Dermis blood vessel endothelial cell (primary cell): ENCODE measurements at places on chromosomes 7 and 10. TPM values are rescaled to one million over a fixed set of nuclear protein-coding genes. Genes with fewer than 3 reads are reported as not detected.

The DOCK1 gene
- total RNA-seq, result 120 and 124 TPM in 2 replicates

The CFAP43 gene
- 0.23 TPM in 1 of 2 replicates, not detected in the other for total RNA-seq

The AGBL3 gene
- 1.6 and 1.7 TPM in 2 replicates for total RNA-seq

GRCh38 chr7:130951303-130951975 lies 217.4 kb upstream of the KLF14 start:
- no peak for DNase-seq

GRCh38 chr10:63042256-63042655 lies 90.9 kb upstream of the NRBF2 start:
- peak; percentile 3 for DNase-seq

DNA sequence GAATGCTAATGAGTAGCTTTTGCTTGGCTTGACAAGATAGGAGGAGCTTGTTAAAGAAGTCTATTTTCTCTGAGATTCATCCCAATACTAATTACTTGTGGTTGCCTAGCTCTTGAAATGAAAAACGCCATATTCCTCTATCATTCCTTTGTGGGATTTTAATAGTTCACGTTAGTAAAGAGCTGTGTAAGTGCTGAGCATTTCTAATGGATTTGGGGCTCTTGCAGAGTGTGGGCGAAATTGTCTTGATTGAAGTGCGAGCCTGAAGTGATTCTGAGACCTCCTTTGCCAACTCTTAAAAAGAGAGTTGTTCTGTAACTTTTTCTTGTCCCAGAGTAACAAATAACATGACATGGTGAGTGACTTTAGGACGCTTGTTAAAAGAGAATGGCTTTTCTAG lies 45.2 kb downstream of the EXOC4 start:
- DNase-seq, result no peak

- DNase-seq, result peak; percentile 31
These were observed 57.6 kb upstream of the ANTXRL start for GRCh38 chr10:46229144-46229563.

GRCh38 chr10:29857843-29858701 lies 201.3 kb downstream of the JCAD start:
- peak; percentile 90 for DNase-seq

DNA sequence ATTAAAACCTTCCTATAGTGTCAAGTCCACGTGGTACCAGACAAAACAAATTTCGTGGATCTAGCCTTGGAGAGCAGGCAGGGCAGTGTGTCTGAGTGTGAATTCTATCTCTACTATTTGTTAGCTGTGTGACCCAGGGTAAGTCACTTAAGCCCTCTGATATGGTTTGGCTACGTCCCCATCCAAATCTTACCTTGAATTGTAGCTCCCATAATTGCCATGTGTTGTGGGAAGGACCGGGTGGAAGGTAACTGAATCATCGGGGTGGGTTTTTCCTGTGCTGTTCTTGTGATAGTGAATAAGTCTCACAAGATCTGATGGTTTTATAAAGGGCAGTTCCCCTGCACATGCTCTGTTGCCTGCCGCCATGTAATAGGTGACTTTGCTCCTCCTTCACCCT lies 2.8 kb upstream of the NPFFR1 start:
- DNase-seq, result no peak

- no peak for DNase-seq
These were observed 52.2 kb downstream of the CADPS2 start for GRCh38 chr7:122833888-122834570.

The RSPH10B2 gene
- 0.19 and 0.34 TPM in 2 replicates for total RNA-seq

- peak; percentile 47 for DNase-seq
These were observed 31.8 kb upstream of the ABCA13 start for GRCh38 chr7:48139459-48139858.

DNA sequence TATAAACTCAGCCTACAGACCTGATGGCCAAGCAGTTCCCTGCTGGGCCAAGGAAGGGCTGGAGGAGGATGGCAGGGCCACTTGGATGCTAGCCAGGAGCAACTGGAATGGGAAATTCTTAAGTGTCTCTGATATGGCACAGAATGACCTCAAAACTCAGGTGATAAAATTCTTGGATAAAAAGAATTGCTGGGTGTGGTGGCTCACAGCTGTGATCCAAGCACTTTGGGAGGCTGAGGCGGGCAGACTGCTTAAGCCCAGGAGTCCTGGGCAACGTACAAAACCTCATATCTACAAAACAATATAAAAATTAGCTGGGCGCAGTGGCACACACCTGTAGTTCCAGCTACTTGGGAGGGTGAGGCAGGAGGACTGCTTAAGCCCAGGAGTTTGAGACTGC lies 14.0 kb upstream of the PKD1L1 start:
- no peak for DNase-seq

DNA sequence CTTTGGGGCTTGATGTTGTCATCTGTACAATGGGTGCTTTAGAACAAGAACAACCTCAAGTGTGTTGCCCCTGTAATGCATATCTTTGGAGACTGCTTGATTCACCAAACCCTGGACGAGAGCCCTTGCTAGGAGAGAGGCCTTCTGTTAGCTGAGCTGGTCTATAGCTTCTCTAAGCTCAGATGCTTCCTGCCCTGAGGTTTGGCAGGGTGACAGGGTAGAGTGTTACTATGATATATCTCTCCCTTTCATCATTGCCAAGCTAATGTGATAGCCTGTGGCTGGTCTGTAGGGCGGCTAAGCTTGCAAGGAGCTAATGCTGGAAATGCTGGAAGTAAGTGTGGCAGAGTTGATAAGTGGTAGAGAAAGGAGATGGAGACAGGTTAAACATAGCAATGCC lies 364.1 kb downstream of the RPS24 start:
- no peak for DNase-seq

- DNase-seq, result no peak
These were observed 148.8 kb downstream of the TAX1BP1 start for GRCh38 chr7:27888736-27889135.

- DNase-seq, result peak; percentile 47
These were observed 588 bp upstream of the PAOX start for GRCh38 chr10:133378251-133379096.

- DNase-seq, result no peak
These were observed 171.8 kb downstream of the NXPH1 start for GRCh38 chr7:8605221-8605620.

The SFRP5 gene
- total RNA-seq, result not detected in 2 replicates

DNA sequence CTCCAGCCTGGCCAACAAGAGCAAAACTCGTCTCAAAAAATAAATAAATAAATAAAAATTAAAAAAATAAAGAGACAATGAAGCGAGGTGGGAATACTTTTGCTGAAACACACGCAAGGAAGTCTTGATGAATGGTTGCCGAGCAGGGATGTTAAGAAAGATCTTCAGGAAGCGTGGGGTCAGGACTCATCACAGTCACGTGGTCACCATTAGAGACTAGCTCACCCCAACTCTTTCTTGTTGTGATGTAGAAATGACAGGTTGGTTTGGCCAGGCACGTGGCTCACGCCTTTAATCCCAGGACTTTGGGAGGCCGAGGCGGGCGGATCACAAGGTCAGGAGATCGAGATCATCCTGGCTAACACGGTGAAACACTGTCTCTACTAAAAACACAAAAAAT lies 28.9 kb upstream of the BAIAP2L1 start:
- no peak for DNase-seq

DNA sequence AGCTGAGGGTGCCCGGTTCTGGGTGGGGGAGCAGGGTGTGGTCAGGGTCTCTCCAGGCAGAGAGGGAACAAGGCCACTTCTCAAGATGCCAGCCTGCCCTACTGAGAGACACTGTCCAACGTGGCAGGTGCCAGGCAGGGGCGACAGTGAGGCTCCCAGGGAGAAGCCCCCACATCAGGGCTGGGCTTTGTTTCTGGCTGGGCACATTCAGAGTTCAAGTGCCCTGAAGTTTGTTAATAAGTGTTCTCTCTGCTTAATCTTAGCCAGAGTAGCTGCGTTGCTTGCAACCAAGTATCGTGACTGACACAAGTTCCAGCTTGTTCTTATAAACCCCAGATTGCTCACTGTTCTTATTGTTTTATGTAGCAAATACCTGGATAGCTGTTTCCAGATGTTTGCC lies 21.8 kb downstream of the FOXL3 start:
- no peak for DNase-seq

DNA sequence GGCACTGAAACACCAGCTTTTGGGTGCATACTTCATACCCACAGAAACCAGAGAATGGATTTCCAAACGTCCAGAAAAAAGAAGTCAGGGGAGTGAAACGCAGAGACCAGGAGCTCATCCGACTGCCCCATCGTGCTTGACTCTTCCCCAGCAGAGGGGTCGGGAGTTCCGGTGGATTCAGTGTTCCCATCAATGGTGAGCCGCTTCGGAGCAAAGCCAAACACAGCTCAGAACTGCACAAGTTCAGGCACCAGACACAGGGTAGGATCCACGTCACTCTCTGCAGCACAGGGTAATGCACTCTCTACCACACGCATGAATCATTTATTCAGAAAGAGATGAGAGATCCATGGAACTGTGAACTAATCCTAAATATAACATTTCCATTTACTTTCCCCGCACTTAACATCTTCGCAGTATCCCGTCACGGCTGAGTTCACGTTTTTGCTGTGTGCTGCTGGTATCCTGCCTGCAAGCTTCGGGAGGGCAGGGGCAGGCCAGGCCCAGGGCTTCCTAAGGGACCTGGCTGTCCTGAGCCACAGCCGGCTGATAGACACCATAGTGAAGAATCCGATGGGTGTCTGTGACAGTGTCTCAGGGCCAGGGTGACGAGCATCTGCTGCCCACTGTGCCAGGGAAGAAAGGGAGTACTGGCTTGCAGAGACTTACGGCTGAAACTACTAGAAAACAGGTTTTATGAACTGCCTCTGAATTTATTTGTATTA lies 545.3 kb downstream of the PTPRN2 start:
- no peak for DNase-seq

DNA sequence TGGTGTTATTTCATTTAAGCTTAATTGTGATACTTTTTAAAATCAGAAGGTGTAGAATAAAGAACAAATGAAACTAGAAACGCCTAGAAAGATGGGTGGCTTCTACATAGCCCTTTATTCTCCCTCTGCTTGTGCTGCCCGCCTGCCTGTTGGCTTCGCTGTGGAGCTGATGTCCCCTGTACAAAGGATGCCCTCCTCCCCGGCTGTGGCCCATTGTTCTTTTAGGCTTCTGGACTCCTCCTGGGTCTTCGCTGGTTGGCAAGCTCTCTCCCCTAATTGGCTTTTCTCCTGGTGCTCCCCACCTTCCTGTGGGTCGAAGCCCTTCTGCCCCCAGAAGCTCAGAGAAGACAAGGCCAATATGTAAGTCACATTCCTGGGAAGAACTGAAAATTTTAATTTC lies 98.2 kb downstream of the FANK1 start:
- DNase-seq, result no peak

DNA sequence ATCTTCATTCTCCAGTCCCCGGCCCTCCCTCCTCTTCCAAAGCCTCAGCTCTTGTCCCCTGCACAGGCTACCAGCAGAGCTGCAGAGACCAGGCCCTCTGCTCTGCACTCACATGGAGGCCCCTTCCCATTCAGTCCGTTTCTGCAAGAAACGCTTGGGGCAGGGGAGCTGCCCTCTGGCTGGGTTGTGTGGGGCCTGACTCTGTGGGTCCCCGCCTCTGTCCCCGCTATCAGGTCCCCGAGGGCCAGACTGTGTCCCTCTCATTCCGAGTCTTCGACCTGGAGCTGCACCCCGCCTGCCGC lies 1.5 kb downstream of the PCOLCE start:
- no peak for DNase-seq

The UNCX gene
- not detected in 2 replicates for total RNA-seq

- no peak for DNase-seq
These were observed 10.8 kb upstream of the ZNF862 start for GRCh38 chr7:149827089-149827981.

The LZTS2 gene
- 43.6 and 57.8 TPM in 2 replicates for total RNA-seq

GRCh38 chr7:47508389-47509380 lies 73.2 kb downstream of the TNS3 start:
- no peak for DNase-seq

DNA sequence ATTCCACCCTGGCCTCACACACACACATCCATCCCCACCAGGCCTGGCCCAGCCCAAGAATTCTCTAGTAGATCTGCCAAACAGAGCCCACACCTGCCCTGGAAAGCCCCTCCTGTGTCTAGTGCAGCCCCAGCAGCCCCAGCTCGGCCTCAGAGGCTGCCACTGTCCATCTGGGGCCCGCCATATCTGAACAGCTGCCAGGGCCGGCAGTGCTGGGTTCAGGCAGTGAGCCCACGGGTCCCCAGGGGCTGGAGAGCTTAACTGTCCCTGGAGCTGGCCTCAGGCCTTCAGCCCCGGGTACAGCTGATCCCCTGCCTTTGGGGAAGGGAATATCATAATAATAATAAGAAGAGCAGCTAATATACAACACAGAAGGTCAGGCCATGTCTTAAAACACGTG lies 574 bp downstream of the MYL10 start:
- DNase-seq, result no peak

GRCh38 chr10:1157615-1157933 lies 101.4 kb downstream of the WDR37 start:
- DNase-seq, result no peak

The CPEB3 gene
- 1.7 and 2.5 TPM in 2 replicates for total RNA-seq

DNA sequence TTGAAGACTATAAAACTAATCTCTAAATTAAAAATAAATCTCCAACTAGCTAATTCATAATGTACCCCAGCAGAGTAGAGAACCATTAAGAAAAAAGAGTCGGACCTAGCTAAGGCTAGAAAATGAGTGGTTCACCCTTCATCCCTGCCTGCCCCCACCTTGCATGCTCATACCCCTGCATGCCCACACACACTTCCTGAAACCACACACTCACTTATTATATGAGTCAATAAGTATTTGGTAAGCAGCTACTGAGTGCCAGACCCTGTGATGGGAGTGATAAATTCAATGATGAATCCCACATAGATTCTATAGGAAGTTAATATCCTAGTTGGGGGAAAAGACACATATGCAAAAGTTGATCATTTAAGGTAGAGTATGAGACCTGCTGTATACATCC lies 152.9 kb upstream of the INHBA start:
- DNase-seq, result no peak

The AASS gene
- total RNA-seq, result 39.7 and 44.5 TPM in 2 replicates

The SLIT1 gene
- total RNA-seq, result under 0.01 TPM in 1 of 2 replicates, not detected in the other

- DNase-seq, result no peak
These were observed 115.1 kb downstream of the FRMD4A start for GRCh38 chr10:14215641-14216040.

DNA sequence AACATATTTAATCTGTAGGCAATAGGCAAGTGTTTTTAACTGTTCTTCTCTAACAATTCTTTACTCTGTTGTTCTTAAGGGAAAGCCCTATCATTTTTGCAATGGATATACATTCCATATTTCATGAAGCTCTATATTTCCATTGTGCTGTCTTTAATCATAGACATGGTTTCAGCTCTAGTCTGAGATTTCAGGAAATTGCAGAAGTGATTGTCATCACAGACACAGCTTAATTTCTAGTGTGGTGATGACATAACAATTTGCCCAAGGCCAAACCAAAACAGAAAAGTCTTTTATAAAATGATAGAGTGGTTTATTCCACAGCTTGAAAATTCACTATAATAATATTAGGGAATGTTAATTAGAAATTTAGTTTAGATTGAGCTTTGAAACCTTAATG lies 494.1 kb upstream of the SEMA3A start:
- DNase-seq, result peak; percentile 72

GRCh38 chr7:39733881-39734632 lies 110.7 kb downstream of the RALA start:
- peak; percentile 75 for DNase-seq

The RHBDD2 gene
- 15.3 and 18.1 TPM in 2 replicates for total RNA-seq

- DNase-seq, result no peak
These were observed 166.4 kb upstream of the PPP1R3A start for GRCh38 chr7:114085313-114085591.
